ENCODE measurements at places on chromosomes 2 and 18. TPM values are rescaled to one million over a fixed set of nuclear protein-coding genes. Genes with fewer than 3 reads are reported as not detected.

Gene MOB1A
- 108 TPM for total RNA-seq

DNA sequence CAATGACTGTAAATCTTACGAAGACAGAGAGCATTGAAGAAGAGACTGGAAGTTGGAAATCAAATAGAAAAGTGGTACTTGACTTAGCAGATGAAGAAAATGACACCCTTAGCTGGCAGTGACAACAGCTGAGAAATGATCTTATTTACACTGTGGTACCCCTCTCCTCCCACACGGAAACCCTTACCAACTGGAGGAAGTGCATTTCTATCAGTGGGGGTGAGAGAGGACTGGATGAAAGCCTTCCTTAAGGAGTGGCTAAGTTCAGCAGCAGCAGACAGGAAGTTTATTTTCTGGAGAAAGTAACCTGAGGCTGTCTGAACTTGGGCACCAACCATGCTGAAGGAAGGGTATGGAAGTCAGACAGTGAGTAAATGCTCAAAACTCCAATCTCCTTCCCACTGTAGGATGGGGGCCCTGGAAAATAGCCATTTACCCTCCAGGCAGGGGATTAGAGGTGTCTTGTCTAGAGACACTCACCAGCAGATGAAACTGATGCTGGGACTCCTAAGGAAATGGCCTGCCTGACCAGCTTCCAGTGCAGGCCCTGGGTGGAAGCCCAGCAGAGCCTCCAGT lies 160.2 kb upstream of the NCK2 start:
- DNase-seq, result no peak

- DNase-seq, result no peak
Measured at GRCh38 chr18:35000457-35000856, 40.8 kb upstream of the MAPRE2 start.

GRCh38 chr2:199756211-199756610 lies 94.8 kb downstream of the FTCDNL1 start:
- no peak for DNase-seq

DNA sequence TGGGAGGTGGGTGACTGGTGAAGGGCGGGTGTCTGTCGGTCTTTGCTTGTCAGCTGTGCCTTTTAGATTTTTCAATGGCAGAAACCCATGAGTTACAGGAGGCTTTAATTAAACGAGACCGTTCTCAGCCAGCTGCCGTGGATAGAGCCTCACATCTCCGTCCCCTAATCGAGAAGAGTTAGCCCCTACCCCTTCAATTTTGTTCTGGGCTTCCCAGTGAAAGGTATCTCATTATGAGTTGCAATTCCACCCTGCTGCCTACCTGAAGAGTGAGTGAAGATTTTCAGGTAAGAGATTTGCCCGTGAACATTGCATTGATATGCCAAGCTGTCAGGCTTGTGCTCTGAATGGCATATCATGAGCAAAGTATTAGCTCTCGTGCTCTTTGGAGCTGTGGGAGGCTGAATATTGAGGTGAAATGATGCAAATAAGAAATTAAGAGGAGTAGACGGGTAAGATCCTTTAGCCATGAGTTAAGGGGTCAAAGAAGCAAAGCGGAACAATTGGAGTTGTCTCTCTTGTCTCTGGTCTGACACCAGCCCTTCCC lies 118.7 kb upstream of the MSTN start:
- DNase-seq, result no peak

DNA sequence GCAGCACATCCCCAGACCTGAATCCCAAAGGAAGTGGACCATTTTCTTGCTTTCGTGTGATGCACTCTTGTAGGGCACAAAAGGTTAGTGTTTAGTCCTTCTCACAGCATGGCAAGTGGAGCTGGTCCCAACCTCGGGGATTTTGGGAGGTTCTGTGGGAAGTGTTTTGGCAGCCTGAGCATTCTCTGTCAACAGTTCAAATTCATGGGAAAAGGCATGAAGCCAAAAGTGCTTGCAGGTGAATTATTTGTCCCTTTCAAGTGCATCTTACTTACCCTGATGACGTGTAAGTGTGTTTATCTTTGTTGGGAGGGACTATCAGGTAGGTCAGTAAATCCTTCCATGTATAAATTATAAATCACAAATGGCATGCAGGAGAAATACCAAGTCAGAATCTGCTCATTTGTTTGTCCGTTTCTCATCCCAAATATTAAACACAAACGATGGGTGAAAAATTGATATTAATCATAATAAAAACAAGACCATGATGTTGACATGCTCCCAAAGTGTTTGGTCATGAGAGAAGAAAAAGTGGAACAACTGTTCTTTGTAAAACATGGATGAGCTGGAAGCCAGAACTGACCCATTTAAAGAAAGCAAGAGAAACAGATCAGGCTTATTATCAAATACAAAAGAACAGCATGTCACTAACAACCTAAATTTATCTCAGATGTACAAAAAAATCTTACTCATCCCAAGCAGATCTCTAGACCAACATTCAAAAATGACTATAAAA lies 57.6 kb downstream of the EPHA4 start:
- no peak for DNase-seq

GRCh38 chr2:232667989-232668583 lies 29.0 kb upstream of the GIGYF2 start:
- DNase-seq, result no peak

DNA sequence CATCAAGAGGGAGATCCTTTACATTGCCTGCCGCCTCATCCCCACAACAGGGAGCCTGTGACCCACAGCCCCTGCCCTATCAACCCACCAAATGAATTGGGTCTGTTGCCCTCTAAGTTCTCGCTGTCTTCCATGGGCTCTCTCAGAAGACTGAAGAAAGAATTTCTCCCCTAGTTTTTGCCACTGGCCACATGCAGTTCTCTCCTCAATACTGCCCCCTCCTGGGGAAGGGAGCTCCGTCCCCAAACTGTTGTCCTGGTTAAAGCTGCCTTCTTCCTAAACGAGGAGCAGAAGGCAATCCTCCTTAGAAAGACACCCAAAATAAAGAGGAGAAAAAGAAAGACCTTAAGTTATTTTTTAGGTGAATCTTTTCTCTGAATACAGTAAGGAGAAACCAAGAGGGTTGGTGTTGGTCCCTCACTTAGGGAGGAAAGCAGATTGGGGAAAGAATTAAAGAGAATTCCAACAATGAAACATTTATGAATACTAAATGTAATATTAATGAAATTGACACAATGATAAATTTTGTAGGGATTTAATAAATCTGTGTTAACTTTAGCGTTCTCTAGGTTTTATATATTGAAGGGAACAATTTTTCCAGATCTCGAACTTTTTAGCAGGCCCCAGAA lies 31.1 kb upstream of the SATB2 start:
- no peak for DNase-seq

GRCh38 chr18:42442656-42443055 lies 487.6 kb downstream of the PIK3C3 start:
- DNase-seq, result no peak

DNA sequence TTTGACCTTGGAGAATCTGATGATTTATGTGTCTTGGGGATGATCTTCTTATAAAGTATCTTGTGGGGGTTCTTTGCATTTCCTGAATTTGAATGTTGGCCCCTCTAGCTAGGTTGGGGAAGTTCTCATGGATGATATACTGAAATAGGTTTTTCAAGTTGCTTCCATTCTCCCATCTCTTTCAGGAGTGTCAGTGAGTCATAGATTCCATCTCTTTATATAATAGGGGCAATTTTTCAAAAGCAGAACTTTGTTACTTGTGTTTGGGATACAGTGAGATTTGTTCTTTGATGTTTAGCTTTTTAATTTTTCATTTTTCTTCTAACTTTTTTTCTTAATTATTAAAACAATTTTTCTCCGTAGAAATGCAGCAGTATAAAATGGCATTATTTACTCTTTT lies 19.4 kb downstream of the TMEM87B start:
- DNase-seq, result no peak

- DNase-seq, result no peak
Measured at GRCh38 chr18:26854292-26854881, 11.1 kb downstream of the AQP4 start.
